ENCODE measurements at places on chromosomes 5 and 9.

GRCh38 chr9:71669284-71669995 is 98.9 kb downstream of the CEMIP2 start:
- no peak for DNase-seq

GRCh38 chr9:111356481-111357244 is 26.6 kb upstream of the OR2K2 start:
- no peak for DNase-seq

GRCh38 chr9:91174772-91175171 is 186.9 kb downstream of the AUH start:
- DNase-seq, result no peak

- DNase-seq, result no peak
Measured at GRCh38 chr9:33249983-33250382, 10.0 kb downstream of the SPINK4 start.
